ENCODE measurements at places on chromosomes 2 and 18.

DNA sequence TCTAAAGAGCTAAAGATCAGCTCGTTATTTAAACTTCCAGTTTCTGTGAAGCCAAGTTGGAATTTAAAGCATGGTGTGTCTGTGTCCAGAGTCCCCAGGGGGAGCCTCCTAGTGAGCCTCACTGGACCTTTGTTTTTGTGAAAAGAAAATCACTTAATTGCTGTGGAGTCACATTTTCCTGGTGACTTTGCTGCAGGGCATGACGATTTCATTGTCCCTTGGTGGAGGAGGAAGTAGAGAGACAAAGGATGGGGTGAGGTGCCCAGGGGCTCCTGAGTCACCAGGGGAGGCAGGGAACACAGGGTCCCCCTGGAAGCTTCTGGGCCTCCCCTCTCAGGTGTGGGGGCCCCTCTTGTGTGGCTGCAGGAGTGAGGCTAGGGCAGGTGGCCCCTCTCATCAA lies 19.7 kb downstream of the ATP6V1C2 start:
- DNase-seq = no peak

- DNase-seq = no peak
These were observed 40.4 kb downstream of the EPG5 start for GRCh38 chr18:45926691-45927090.

DNA sequence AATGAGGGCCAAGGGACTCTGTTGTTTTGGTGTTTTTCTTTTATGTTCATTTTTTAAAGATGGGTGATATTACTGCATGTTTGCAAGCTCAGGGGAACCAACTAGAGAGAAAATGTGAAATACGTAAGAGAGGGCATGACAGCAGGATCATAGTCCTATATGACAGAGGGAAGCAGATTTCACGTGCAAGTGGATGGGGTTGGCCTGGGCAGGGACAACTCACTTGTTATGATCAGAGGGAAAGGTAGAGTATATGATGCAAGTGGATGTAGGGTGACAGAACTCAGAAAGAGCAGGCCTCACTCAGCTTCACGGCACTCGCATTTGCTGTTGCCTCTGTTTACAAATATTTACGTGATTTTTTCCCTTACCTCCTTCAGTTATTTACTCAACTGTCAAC lies 67.0 kb downstream of the OLA1 start:
- no peak for DNase-seq

- DNase-seq = no peak
These were observed 633 bp upstream of the RNF152 start for GRCh38 chr18:61893309-61893970.

DNA sequence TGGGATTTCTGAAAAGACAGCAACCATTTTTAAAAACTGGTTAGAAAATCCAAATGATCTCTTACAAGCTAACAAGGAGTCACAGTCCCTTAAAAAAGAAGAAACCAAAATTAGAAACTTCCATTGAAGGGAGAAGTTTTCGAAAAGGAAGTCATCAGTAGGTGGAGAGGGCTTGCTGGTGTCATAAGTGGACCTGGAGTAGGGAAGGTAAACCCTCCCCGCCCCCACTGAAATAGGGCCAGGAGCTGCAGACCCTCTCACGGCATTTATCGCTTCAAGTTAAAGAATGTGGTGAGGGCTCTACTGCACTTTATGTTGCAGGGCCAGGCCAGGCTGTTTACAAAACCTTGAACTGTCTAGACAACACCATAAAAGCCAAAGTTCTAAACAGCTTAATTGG lies 2.9 kb downstream of the HOXD11 start:
- no peak for DNase-seq

DNA sequence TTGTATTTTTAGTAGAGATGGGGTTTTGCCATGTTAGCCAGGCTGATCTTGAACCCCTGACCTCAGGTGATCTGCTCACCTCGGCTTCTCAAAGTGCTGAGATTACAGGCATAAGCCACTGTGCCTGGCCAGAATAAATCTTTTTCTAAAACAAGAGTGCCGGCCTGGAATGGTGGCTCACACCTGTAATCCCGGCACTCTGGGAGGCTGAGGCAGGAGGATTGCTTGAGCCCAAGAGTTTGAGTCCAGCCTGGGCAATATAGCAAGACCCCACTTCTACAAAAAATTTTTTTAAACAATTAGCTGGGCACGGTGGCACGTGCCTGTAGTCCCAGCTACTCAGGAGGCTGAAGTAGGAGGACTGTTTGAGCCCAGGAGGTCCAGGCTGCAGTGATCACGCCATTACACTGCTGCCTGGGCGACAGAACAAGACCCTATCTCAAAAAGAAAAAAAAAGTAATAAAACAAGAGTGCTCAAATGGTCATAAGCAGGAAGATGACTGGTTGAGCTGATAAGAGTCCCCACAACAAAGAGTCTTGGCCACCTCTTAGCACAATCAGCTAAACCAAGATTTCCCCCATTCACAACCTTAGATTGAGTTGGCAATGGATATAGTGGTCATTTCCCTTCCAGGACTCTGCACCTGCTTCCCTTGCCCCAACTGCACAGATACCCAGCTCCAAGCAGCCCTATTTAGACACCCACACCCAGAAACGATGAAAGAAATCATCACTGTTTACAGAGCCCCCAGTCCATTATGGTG lies 5.8 kb upstream of the UCN start:
- no peak for DNase-seq

DNA sequence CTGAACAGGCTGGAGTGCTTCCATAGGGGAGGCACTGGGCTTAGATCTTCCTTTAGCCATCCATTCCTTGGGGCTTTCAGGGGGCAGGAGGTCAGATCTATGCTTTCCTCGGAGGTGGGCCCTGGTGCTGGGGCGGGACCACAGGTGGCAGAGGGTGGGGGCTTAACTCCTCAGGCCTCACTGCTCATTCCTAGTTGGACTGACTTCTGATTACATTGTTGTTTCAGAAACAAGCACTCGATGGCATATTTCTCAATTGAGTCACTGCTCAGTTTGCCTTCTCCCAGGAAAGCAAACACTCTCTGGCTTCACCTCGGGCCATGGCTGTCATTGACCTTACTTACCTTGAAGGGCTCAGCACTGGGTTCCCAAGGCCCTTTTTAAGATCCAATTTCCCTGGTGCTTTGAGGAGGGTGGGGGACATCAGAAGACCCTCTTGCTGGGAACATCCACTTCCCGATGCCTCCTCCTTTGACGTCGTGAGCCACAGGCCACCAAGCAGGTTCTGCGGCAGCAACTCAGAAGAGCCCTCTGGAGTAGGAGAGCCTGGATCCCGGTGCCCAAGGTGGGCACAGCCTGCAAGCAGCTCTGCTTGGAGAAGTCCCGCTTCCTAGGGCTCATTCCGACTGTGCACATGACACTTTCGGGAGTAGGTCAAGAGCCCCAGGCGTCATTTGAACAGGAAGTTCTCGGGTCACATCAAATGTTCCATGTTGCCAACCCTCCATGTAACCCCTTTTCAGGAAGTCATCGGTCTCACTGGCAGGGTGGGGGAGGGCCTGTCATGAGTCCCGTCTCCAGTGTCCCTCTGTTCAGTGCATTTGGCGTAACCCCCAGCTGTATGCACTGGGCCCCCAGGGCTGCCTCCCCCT lies 40.6 kb downstream of the SDC1 start:
- no peak for DNase-seq

- DNase-seq = no peak
These were observed 115.6 kb downstream of the LPIN1 start for GRCh38 chr2:11862049-11862448.

GRCh38 chr18:29644276-29644675 lies 1398.3 kb downstream of the DSC3 start:
- no peak for DNase-seq

GRCh38 chr2:101571951-101572350 lies 97.0 kb upstream of the RFX8 start:
- DNase-seq = no peak

- no peak for DNase-seq
These were observed 176.2 kb downstream of the RDH14 start for GRCh38 chr2:18384242-18384641.

- DNase-seq = no peak
These were observed 83.2 kb downstream of the THNSL2 start for GRCh38 chr2:88253375-88253774.

- no peak for DNase-seq
These were observed 337.7 kb downstream of the ALK start for GRCh38 chr2:29583548-29584156.

DNA sequence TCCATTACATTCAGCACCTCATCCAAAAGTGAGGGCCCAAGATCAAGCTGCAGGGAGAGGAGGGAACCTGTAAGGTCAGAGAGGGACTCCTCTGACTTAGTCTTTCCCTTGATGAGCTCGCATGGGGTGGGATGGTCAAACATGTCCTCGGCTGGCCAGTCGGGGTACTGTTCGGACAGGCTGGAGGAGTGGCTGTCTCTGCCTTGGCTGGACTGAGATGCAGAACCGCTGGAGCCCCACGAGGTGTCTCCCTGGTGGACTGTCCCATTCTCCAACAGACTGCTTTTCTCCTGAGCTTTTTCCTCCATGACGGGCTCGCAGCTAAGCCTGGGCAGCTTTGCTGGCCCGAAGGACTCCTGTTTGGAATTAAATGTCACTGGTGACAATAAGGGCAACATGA lies 25.6 kb downstream of the CDC42EP3 start:
- no peak for DNase-seq

- DNase-seq = no peak
These were observed 10.9 kb downstream of the POLI start for GRCh38 chr18:54280220-54280569.

DNA sequence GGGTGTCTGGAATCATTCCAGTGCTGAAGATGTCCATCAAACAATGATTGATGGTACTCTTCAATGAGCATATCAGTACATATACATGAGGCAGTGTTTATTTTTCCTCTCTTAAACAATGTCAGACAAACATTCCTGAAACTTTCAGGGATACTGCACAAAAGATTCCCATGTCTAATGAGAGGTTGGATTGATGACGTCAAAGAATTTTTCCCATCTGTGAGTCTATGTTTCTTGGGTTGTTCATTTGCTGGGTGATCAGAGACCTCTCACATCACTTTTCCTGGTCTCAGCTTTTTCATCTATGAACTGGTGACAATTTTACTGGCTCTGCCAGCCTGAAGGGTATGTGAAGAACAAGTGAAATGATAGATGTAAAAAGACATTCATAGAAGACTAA lies 325.5 kb downstream of the EN1 start:
- DNase-seq = no peak

- DNase-seq = no peak
These were observed 43.4 kb downstream of the RNF144A start for GRCh38 chr2:6960659-6961058.

DNA sequence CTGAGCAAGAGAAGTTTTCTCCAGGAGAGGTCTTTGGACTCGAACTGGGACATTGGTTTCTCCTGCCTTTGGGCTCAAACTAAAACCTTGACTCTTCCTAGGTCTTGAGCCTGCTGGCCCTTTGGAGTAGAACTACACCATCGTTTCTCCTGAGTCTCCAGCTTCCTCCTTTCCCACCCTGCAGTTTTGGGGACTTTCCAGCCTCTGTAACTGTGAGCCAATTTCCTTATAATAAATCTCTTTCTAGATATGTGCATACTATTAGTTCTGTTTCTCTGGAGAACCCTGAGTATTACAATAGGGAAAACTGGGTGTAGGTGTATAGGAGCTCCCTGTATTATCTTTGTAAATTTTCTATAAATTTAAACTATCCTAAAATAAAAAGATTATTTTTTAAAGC lies 219.8 kb upstream of the AGAP1 start:
- no peak for DNase-seq

DNA sequence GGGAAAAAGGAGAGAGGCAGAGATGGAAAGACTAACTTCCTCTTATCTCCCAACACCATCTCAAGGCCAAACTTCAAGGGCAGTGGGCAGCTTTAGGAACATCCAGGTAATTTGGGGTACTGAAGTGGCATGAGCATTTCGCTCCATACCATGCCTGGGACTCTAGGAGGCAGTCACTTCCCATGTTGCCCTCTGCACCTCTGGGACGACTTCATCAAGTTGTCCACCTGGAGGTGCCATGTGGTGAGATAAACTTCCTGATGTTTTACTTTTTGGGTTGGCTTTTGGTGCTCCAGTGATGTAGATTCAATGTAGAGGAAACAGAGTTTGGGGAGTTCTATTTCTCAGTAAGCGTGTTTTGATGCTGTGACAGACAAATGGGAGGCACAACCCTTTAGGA lies 56.3 kb upstream of the UPP2 start:
- DNase-seq = no peak

DNA sequence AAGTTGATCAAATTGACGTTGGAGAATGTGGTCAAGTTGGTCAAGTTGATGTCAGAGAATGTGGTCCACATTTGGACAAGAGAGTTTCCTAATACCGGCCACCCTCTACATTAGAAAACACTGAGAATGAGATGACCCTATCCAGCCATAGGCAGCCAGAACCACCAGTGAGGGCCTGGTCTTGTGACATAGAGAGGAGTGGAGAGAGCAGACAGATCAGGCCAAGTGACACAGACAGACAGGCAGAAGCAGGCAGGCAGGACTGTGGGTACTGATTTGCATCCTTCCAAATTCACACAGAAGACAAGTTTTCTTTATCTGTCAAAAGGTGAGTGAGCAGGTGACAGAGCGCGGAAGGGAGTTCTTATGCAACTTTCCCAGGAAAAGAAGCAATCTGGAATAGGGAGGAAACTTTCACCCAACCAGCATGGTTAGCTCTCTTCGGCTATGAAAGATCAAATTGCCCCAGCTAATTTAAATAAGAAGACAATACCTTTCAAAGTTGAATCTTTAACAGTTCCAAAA lies 109.1 kb upstream of the PID1 start:
- no peak for DNase-seq

DNA sequence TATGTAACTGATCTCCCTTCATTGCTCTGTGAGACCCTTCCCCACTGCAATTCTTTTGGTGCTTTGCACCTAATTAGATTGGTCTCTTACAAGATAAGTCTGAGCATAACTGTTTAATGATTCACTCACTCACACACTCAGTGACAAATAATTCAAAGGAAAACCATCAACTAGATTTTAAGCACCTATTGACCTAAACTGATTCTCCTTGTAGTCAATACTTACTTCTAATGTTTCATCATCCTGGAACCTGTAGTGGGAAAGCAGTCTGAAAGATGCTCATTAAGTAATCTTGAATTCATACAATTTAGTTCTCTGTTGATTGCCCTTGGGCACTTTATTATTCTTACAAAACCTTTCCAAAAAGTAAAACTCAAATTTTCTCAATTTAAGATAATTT lies 74.3 kb upstream of the COL5A2 start:
- no peak for DNase-seq

GRCh38 chr2:230783101-230783500 lies 70.5 kb downstream of the CAB39 start:
- no peak for DNase-seq

DNA sequence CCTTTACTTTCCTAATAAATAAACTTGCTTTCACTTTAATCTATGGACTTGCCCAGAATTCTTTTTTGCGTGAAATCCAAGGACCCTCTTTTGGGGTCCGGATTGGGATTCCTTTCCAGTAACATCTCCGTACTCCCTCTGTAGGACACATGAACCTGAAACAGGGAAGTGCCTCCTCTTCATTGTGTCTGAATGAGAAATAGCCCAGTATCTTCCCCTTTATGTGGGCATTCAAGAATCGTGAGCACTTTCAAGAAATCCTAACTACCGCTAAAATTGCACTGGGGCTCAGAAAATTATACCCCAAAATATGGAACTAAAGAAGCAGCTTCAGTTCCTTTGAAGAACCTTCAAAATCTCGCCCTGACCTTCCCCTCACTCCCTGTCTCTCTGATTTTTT lies 7.8 kb upstream of the POMC start:
- no peak for DNase-seq

Data from stimulated activated CD8-positive, alpha-beta memory T cell treated with anti-CD3 and anti-CD28 coated beads, Interleukin-2, amount 100 ng/mL, for 1 hour (primary cell).